ENCODE measurements at places on chromosomes 2 and 18.

- no peak for DNase-seq
Observed at GRCh38 chr18:11147371-11147951, 1.9 kb downstream of the PIEZO2 start.

- DNase-seq: no peak
Observed at GRCh38 chr2:61529944-61530735, 8.0 kb downstream of the XPO1 start.

- no peak for DNase-seq
Observed at GRCh38 chr2:143158551-143159485, 29.6 kb downstream of the ARHGAP15 start.

- no peak for DNase-seq
Observed at GRCh38 chr2:160694221-160694620, 200.6 kb upstream of the RBMS1 start.

DNA sequence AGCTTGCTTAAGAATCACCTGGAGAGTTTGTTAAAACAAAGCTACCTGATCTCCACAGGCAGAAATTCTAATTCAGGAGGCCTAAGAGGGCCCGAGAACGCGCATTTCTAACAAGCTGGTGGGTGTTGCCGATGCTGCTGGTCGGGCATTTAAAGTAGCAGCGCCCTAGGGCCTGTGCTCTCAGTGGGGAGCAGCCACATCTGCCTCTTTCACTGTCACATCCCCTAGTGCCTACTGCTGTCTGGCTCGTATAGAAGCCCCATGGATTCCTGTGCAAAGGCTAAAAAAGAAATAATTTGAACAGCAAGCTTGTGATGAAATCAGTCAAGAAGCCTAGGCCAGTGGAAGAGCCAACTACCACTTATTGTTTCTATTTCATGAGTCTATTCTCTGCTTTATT, 126.7 kb upstream of the SMIM21 start:
- no peak for DNase-seq

GRCh38 chr2:172344159-172344558, 83.2 kb upstream of the ITGA6 start:
- no peak for DNase-seq

DNA sequence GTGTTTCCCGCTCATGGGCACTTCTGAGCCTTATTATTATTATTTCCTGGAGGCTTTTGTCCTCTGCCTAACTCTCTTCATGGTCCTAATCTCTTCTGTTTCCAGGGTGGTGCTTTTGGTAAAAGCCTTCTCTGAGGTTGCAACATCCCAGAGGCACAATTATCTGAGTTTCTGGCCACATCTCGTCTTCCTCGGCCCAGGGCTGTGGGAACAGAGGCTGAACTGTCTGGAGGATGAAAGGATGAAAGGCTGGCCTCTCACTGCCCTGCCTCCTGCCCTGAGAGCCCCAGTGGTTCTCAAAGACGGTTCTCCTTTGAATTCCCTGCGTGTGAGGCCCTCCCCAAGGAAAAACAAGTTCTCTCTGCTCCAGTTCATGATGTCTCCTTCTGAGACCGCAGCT, 13.8 kb downstream of the GYPC start:
- DNase-seq: peak; percentile 79

- DNase-seq: peak; percentile 80
Observed at GRCh38 chr2:4673025-4673489, 969.7 kb downstream of the DCDC2C start.

DNA sequence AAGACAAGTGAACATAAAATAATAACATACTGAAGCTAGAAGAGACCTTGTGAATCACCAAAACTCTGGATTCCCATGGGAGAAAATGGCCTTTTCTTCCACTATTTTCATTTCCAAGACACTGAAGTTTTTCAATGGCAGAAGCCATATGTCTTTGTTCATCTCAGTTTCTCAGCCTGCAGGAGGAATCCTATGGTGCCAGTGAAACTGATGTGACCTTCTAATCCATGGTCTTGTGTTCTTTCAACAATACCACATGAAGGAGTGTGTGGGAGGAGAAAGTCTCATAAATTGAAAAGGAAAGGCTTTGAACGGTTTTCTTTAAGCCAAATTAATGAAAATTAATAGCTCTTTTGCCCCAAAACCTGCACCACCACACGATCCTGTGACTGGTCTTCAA, 257.3 kb downstream of the EPHA4 start:
- no peak for DNase-seq

Data from COLO829 (cell line).